ENCODE measurements at places on chromosomes 5 and 9. TPM values are rescaled to one million over a fixed set of nuclear protein-coding genes. Genes with fewer than 3 reads are reported as not detected.

WHRN gene
- 0.78 TPM for total RNA-seq

IL33 gene
- total RNA-seq, result 60.6 TPM

NR4A3 gene
- total RNA-seq, result 1.3 TPM

TAS2R1 gene
- not detected for total RNA-seq

UGT3A1 gene
- not detected for total RNA-seq

FOXD4L6 gene
- 1.4 TPM for total RNA-seq

RAD17 gene
- total RNA-seq, result 14.0 TPM

MYOT gene
- total RNA-seq, result not detected

NDOR1 gene
- 15.6 TPM for total RNA-seq

CXCL14 gene
- not detected for total RNA-seq

SMIM32 gene
- not detected for total RNA-seq

SUSD3 gene
- 1.8 TPM for total RNA-seq

TERT gene
- not detected for total RNA-seq

HCN1 gene
- total RNA-seq, result not detected

SLC36A3 gene
- total RNA-seq, result not detected

IFNA13 gene
- not detected for total RNA-seq

IL5 gene
- total RNA-seq, result not detected

PCDHGA10 gene
- 11.8 TPM for total RNA-seq

IL13 gene
- not detected for total RNA-seq

WDR38 gene
- not detected for total RNA-seq

C6 gene
- total RNA-seq, result 1.2 TPM

CCNJL gene
- total RNA-seq, result 4.4 TPM

PDE6A gene
- total RNA-seq, result 0.13 TPM

PCDHA4 gene
- total RNA-seq, result not detected

NMUR2 gene
- total RNA-seq, result 0.24 TPM

PCDHB16 gene
- total RNA-seq, result 0.13 TPM

UBAC1 gene
- 32.8 TPM for total RNA-seq

STING1 gene
- 45.4 TPM for total RNA-seq

LRRC14B gene
- total RNA-seq, result not detected

SLCO6A1 gene
- total RNA-seq, result not detected

FOXD1 gene
- 18.0 TPM for total RNA-seq

All from epithelial cell of alveolus of lung (primary cell).